GM13977 (cell line): ENCODE measurements at places on chromosomes 1 and 21.

GRCh38 chr1:181094416-181095212 lies 6.1 kb downstream of the IER5 start:
- no peak for DNase-seq

DNA sequence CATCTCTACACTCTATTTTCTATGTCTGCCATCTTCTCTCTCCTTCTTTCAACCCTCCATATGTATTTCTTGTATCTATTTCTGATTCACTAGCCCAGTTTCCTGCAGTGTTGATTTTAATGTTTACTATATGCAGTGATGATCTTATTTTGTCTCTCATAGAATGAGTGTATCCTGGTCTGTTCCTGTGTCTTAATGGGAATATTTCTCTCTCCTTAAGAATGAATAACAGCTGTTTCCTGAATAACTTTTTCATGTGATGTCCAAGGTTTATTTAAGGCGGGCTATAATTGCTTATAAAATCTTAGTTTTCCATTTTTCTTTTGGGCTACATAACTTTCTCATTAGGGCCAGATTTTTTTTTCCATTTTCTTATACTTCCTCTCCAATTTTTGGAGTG lies 144.5 kb downstream of the C1orf21 start:
- no peak for DNase-seq

DNA sequence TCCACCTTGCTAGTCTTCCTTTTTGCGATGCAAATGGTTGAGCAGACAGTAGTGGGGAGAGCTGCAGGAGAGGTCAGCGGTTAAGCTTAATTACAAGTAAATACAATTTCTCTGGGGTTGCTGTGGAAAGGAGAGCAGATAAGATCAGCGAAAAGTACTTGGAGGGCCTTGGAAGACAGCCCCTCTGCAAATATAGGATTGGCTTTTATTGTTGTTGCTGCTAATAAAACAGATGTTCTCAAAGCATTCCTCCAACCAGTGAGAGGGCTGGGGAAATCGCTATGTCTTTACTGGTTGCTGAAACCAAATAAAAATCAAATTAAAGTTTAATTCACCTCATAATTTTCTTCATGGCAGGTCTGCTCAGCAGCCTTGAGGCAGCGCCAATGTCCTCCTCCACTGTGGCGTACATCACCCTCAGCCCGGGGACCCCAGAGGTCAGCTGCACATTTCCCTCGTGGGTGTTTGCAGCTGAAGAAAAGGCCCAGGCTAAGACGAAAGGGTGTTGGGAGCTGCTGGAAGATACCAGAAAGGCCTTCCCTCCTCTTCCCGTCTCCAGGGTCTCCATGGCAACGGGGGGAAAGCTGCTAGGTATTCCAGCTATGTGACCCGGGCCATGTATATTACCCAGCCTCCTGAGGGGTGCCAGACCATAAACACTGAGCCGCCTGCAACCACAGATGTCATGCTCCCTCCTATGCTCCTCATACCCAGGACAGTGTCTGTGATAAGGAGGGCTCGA lies 54.6 kb upstream of the POU2F1 start:
- no peak for DNase-seq

- DNase-seq: peak; percentile 65
Measured at GRCh38 chr1:235160383-235160956, 580 bp downstream of the RBM34 start.

GRCh38 chr1:183282101-183282855 lies 96.2 kb downstream of the LAMC2 start:
- no peak for DNase-seq

GRCh38 chr1:113353580-113353979 lies 36.7 kb upstream of the MAGI3 start:
- no peak for DNase-seq

- no peak for DNase-seq
Measured at GRCh38 chr1:25504706-25505595, 38.5 kb upstream of the LDLRAP1 start.

DNA sequence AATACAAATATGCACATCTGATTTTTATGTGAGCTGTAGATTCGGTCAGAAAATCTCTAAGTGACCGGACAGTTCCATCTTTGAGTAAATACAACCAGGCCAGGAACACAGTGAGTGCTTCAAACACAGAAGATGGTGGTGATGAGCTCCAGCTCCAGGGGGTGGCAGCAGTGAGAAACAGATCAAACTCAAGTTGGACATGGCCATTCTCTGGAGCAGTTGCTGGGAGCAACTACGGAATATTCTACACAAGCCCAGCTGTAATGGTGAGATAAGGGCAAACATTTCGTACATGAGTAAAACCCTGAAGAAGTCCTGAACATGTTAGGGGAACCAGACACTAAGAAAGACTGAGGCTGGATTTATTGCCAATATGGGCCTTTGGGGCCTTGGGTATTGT lies 100.7 kb downstream of the BARHL2 start:
- DNase-seq: peak; percentile 11

- DNase-seq: peak; percentile 67
Measured at GRCh38 chr1:155127105-155127966, at the start of gene EFNA1. TSS of gene EFNA1 (plus strand) at chr1:155127876. CDS start at chr1:155127978, 102 bp downstream.

GRCh38 chr1:22665752-22666151 lies 12.7 kb downstream of the C1QB start:
- no peak for DNase-seq

GRCh38 chr1:159933347-159933746 lies 8.0 kb upstream of the TAGLN2 start:
- no peak for DNase-seq

- no peak for DNase-seq
Measured at GRCh38 chr1:23964235-23964668, 4.6 kb downstream of the PNRC2 start.

- no peak for DNase-seq
Measured at GRCh38 chr1:6329851-6330250, 63.7 kb downstream of the ACOT7 start.

DNA sequence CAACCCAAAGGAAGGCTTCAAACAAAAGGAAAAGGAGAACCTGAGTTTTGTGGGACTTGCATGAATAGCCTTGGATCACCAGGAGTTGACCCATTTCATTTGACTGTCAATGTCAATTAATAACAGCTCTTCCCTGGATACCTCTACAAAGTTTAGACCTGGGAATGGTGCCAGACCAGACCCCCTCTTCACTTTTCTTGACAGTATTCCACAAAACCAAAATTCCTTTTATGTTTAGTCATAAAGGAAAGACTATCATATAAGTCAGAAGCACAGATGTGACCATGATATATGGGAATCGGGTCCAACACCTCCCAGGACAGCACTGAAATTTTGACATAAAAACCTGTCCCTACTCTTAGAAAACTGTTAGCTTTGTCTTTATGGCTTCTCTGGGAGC lies 191.8 kb downstream of the LYPLAL1 start:
- DNase-seq: no peak

DNA sequence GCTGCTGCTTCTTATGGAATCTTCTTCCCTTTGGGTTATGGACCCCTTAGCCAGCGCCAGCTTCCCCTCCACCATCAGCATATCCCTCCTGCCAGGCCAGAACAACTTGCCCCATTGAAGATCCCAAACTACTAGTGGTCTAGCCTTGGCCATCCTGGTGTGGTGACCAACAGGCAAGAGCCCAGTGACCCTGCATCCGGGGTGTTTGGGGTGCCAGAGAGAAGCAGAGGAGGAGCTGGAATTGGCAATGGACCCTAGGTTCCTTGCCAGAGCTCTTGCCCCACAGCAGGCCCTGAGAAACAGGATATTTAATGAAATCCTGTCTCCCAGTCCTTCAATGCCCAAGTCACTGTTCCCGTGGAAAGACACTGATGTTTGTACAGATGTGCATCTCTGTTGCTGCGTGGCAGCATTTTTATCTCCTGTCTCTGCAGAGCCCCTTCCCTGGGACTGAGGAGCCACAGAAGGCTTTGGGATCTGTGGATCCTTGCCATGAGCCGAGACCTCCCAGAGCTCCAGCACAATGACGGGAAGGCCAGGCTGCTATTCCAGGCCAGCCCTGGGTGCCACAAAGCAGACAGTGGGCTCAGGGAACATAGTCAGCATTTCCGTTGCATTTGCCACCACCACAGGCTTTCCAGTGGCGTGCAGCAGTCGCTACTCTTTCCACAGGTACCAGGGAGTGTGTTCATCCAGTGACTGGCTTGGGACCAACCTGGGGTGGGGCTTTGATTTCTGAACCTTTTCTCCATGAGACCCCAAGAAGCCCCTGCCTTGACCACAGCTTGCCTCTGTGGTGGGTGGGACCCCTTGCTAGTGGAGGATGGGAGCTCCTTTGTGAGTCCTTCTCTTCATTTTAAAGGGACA lies 21.6 kb downstream of the NAV1 start:
- no peak for DNase-seq

DNA sequence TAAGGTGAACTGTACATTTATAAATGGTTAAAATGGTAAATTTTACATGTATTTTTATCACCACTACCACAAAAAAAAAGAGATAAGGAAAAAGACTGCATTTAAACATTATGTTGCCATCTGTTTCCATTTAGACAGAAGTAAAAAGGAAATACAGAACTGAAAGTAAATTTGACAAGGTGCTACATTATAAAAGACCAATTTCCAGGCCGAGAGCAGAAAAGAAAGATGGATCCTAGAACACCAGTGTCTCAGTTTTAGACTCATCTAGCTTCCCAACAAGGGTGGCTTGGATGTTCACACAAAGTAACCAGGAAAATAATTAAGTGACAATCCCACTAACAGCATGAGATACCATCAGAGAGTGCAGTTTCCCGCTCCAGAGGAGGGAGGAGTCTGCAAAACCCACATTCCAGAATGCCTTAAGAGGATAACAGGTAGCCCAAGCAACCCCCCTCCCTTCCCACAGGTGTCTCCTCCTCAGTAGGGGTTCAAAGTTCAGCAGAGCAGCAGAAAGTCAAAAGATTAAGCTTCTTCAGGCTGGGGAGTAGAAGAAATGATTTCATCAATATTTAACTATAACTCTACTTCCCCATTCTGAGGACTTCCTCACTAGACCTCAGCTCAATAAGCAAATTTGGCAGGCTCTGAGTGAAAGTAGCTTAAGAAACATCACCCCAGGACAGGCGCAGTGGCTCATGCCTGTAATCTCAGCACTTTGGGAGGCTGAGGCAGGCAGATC lies 11.8 kb downstream of the TPM3 start:
- peak; percentile 50 for DNase-seq

- no peak for DNase-seq
Measured at GRCh38 chr1:109570414-109570813, 22.0 kb downstream of the GNAI3 start.
